ENCODE measurements at places on chromosomes 1 and 21. TPM values are rescaled to one million over a fixed set of nuclear protein-coding genes. Genes with fewer than 3 reads are reported as not detected.

GRCh38 chr1:151944857-151945575 is 35.7 kb upstream of the THEM4 start:
- H3K27me3 ChIP-seq, result peaks cover 2% of the 10 kb centered on the region
- H3K4me3 ChIP-seq, result no peak overlapping the region
- no peaks in the 10 kb centered on the region for H3K36me3 ChIP-seq
- H3K4me1 ChIP-seq, result peaks cover 9% of the 10 kb centered on the region
- DNase-seq, result no peak

GRCh38 chr1:23726686-23727085 is 16.6 kb upstream of the ELOA start:
- H3K4me1 ChIP-seq, result peaks cover 5% of the 10 kb centered on the region
- no peak overlapping the region for H3K27ac ChIP-seq
- DNase-seq, result no peak
- H3K36me3 ChIP-seq, result no peaks in the 10 kb centered on the region

- peaks cover 4% of the 10 kb centered on the region for H3K36me3 ChIP-seq
- DNase-seq, result no peak
- H3K4me1 ChIP-seq, result peaks cover 11% of the 10 kb centered on the region
Observed at GRCh38 chr1:29218223-29218622, 12.5 kb downstream of the MECR start.

- H3K36me3 ChIP-seq, result no peaks in the 10 kb centered on the region
- no peak overlapping the region for H3K27ac ChIP-seq
- H3K4me3 ChIP-seq, result no peak overlapping the region
Observed at GRCh38 chr1:205270271-205270670, 42.5 kb downstream of the TMCC2 start.

DNA sequence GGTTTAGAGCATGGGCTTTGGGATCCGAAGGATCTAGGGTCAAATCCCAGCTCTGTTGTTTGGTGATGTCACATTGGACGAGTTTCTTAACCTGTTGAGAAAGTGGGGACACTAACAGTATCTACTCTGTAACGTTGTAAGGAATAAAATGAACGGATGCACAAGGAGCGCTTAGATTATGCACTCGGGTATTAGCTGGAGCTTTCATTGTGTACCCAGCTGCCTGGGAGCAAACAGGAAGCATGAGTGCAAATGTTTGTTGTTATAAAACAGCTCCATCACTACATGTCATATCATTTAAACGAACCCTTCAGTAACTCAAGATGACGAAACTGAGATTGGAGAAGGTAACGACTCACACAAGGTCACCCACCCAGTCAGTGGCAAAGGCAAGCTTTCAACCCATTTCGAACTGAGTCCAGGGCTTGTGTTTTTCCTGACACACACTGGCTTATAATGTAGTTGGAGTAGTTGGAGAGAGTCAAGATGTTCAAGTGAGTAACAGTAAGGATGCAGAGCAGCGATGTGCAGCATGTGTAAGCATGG is 16.2 kb upstream of the SLC6A17 start:
- H3K4me3 ChIP-seq, result no peak overlapping the region
- H3K27me3 ChIP-seq, result peaks cover 3% of the 10 kb centered on the region
- DNase-seq, result no peak
- no peak overlapping the region for H3K27ac ChIP-seq
- peaks cover 28% of the 10 kb centered on the region for H3K4me1 ChIP-seq

The SPSB1 gene
- 78.6 TPM for total RNA-seq

GRCh38 chr1:41876576-41877445 is 41.9 kb downstream of the HIVEP3 start:
- H3K27ac ChIP-seq, result peak overlapping the region; percentile 45
- H3K4me3 ChIP-seq, result no peak overlapping the region
- peaks cover 5% of the 10 kb centered on the region for H3K27me3 ChIP-seq
- peaks cover 17% of the 10 kb centered on the region for H3K4me1 ChIP-seq
- DNase-seq, result no peak
- H3K36me3 ChIP-seq, result no peaks in the 10 kb centered on the region

GRCh38 chr1:204094856-204095634 is 22.1 kb downstream of the SOX13 start:
- peak overlapping the region; percentile 65 for H3K4me3 ChIP-seq
- H3K36me3 ChIP-seq, result no peaks in the 10 kb centered on the region
- H3K27ac ChIP-seq, result peak overlapping the region; percentile 57
- peaks cover 23% of the 10 kb centered on the region for H3K4me1 ChIP-seq

The TNFRSF14 gene
- total RNA-seq, result 1.2 TPM

DNA sequence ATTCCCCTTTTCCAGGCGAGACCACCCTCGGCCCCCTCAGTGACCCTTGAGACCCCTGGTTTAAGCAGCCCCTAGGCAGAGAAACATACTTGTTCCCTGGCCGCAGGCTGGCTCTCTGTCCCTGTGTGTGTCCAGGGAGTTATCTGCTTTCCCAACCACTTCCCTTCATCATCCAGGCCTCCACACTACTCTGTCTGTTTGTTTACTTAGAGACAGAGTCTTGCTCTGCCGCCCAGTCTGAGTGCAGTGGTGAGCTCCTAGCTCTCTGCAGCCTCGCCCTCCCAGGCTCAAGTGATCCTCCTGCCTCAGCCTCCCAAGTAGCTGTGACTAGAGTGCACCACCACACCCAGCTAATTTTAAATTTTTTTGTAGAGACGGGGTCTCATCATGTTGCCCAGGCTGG is 5.8 kb upstream of the VWA1 start:
- H3K4me1 ChIP-seq, result peaks cover 16% of the 10 kb centered on the region
- H3K27me3 ChIP-seq, result peaks cover 8% of the 10 kb centered on the region
- peak overlapping the region; percentile 59 for H3K4me3 ChIP-seq
- DNase-seq, result no peak
- H3K36me3 ChIP-seq, result no peaks in the 10 kb centered on the region

The PRRX1 gene
- total RNA-seq, result not detected

- no peak overlapping the region for H3K27ac ChIP-seq
- no peak overlapping the region for H3K4me3 ChIP-seq
- no peaks in the 10 kb centered on the region for H3K36me3 ChIP-seq
- no peaks in the 10 kb centered on the region for H3K27me3 ChIP-seq
- H3K4me1 ChIP-seq, result no peaks in the 10 kb centered on the region
Observed at GRCh38 chr1:94522304-94522703, 19.3 kb downstream of the F3 start.

The CCDC190 gene
- total RNA-seq, result not detected

DNA sequence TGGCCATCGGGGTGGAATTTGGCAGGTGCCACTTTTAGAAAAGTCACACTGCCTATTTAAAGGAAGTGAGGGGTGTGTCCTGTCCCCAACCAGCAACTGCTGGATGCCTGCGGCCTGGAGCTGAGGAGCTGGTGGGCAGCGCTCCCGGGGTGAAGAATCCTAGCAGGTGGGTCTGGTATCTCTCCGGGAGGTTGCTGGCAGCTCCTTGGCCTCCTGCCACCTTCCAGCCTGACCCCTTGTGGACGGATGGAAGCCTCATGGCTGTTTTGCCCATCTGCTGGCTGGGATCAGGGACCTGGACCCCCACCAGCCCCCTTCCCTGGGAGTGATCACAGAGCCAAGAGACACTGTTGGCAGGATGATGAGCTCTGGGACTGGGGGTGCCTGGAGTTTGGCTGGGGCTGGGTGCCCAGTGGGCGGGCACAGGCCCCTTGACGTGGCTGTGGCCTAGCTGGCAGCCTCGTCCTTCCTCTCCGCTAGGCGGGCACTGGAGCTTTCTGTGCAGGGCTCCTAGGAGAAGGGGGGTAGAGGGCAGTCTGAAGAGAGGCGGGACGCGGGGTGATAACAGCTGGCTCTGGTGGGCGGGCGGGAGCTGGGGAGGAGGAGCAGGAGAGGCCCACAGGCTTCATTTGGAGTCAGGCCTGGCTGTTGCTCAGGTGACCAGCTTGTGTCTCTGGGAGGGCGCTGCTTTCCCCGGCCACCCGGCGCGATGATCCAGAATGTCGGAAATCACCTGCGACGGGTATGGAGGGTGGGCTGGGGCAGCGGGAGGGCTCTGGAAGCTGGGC is at the start of gene ACOT11:
Gene ACOT11, plus strand, starts transcription at position 628 of the 788 bp plus-strand sequence. Its CDS starts 82 bp downstream, at position 710.
- H3K27ac ChIP-seq, result peak within 1 kb of the TSS; percentile 18
- H3K4me3 ChIP-seq, result no peak within 1 kb of the TSS
- DNase-seq, result no peak
- peaks cover 13% of the 10 kb centered on the region for H3K4me1 ChIP-seq
- no peaks in the 10 kb centered on the region for H3K36me3 ChIP-seq
- peaks cover 7% of the 10 kb centered on the region for H3K27me3 ChIP-seq

DNA sequence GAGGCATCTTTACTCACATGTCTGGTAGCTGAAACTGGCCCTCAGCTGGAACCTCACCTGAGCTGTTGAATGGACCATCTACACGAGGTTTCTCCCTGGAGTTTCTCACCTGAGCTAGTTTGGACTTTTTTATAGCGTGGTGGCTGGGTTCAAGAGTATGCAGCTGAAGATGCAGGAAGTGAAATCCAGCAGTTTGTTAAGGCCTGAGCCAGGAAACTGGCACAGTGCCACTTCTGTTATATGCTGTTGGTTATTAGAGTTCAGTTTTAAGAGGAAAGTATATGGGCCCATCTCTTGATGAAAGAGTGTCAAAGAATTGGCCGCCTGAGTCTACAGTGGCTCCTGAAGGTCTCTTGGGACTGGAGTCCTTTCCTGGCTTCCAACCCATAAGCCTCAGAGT is 35.6 kb downstream of the STUM start:
- H3K4me1 ChIP-seq, result peaks cover 18% of the 10 kb centered on the region
- DNase-seq, result no peak
- peaks cover 6% of the 10 kb centered on the region for H3K36me3 ChIP-seq
- H3K4me3 ChIP-seq, result no peak overlapping the region
- H3K27ac ChIP-seq, result no peak overlapping the region
- peaks cover 3% of the 10 kb centered on the region for H3K27me3 ChIP-seq

DNA sequence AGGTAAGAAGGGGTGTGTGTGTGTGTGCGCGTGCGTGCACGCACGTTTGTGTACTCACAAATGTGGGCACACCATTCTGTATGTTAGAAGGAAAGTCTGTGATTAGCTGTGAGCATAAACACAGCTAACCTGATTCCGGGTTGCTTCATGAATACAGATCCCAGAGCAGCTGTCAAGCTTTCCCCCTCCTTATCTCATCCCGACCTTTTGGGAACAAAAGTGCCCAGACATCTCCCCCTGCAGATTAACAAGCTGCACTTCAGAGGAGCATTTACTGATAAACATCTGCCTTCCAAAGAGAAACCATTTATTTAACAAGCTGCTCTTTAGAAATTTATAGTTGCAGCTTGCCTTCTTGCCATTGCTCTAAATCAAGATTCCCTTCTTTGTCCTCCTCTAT is 97.0 kb downstream of the MT1HL1 start:
- no peak for DNase-seq
- H3K4me1 ChIP-seq, result peaks cover 21% of the 10 kb centered on the region
- peak overlapping the region; percentile 31 for H3K4me3 ChIP-seq
- H3K27ac ChIP-seq, result peak overlapping the region; percentile 62
- H3K36me3 ChIP-seq, result peaks cover 15% of the 10 kb centered on the region

The MTARC2 gene
- total RNA-seq, result 3.0 TPM

The SYT2 gene
- total RNA-seq, result 2.6 TPM

GRCh38 chr1:158425027-158425426 is 1.0 kb downstream of the OR10K2 start:
- no peaks in the 10 kb centered on the region for H3K4me1 ChIP-seq
- H3K36me3 ChIP-seq, result no peaks in the 10 kb centered on the region
- no peaks in the 10 kb centered on the region for H3K27me3 ChIP-seq
- no peak overlapping the region for H3K27ac ChIP-seq
- no peak for DNase-seq

The TRIM46 gene
- total RNA-seq, result 30.4 TPM

- no peak for DNase-seq
- no peaks in the 10 kb centered on the region for H3K27me3 ChIP-seq
- no peak overlapping the region for H3K4me3 ChIP-seq
- no peak overlapping the region for H3K27ac ChIP-seq
- no peaks in the 10 kb centered on the region for H3K36me3 ChIP-seq
Observed at GRCh38 chr21:38459490-38459889, 38.8 kb downstream of the ERG start.

DNA sequence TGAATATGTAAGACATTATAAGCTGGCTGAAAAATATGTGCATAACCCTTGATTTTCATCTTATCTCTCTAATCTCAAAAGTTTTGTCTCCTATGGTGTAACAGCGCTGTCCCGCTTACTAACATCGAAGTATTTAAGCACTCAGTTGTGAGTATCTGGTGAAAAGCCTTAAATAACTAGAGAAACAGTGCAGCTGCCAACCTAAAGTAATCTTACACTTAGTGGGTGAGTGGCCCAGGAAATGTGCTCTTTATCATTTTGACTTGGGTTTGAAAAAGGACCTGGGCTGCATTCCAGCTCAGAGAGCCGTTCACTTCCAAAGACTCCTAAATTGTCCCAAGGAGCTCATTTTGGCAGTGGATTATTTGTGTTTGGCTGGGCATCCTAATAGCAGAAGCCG is 225.9 kb downstream of the SPATA17 start:
- no peak for DNase-seq
- H3K36me3 ChIP-seq, result peaks cover 12% of the 10 kb centered on the region
- H3K27me3 ChIP-seq, result no peaks in the 10 kb centered on the region
- H3K27ac ChIP-seq, result no peak overlapping the region
- no peak overlapping the region for H3K4me3 ChIP-seq

The C1orf74 gene
- 2.3 TPM for total RNA-seq

The RXRG gene
- 10.4 TPM for total RNA-seq

- no peaks in the 10 kb centered on the region for H3K36me3 ChIP-seq
- peak overlapping the region; percentile 77 for H3K4me3 ChIP-seq
- peaks cover 10% of the 10 kb centered on the region for H3K4me1 ChIP-seq
- H3K27me3 ChIP-seq, result no peaks in the 10 kb centered on the region
- peak overlapping the region; percentile 86 for H3K27ac ChIP-seq
Observed at GRCh38 chr1:203401199-203401877, 50.4 kb upstream of the FMOD start.

- DNase-seq, result no peak
- peaks cover 18% of the 10 kb centered on the region for H3K4me1 ChIP-seq
- H3K4me3 ChIP-seq, result no peak overlapping the region
Observed at GRCh38 chr1:20211511-20211931, 25.2 kb upstream of the PLA2G2C start.

GRCh38 chr1:91784616-91785015 is 101.3 kb downstream of the TGFBR3 start:
- H3K4me1 ChIP-seq, result peaks cover 5% of the 10 kb centered on the region
- no peak overlapping the region for H3K27ac ChIP-seq
- H3K27me3 ChIP-seq, result peaks cover 1% of the 10 kb centered on the region
- H3K36me3 ChIP-seq, result no peaks in the 10 kb centered on the region
- DNase-seq, result no peak

The TMEM52 gene
- 5.4 TPM for total RNA-seq

The TMPRSS15 gene
- total RNA-seq, result not detected

- no peak overlapping the region for H3K4me3 ChIP-seq
- H3K4me1 ChIP-seq, result peaks cover 4% of the 10 kb centered on the region
- DNase-seq, result peak; percentile 60
- no peaks in the 10 kb centered on the region for H3K36me3 ChIP-seq
- H3K27me3 ChIP-seq, result peaks cover 6% of the 10 kb centered on the region
Observed at GRCh38 chr1:202154766-202155477, 5.5 kb downstream of the PTPN7 start.

The GJA4 gene
- not detected for total RNA-seq

- no peak for DNase-seq
- peaks cover 54% of the 10 kb centered on the region for H3K4me1 ChIP-seq
- no peak overlapping the region for H3K27ac ChIP-seq
Observed at GRCh38 chr1:156658945-156659574, 17.1 kb downstream of the BCAN start.

- H3K4me1 ChIP-seq, result peaks cover 2% of the 10 kb centered on the region
- no peak overlapping the region for H3K4me3 ChIP-seq
- no peaks in the 10 kb centered on the region for H3K36me3 ChIP-seq
- H3K27me3 ChIP-seq, result no peaks in the 10 kb centered on the region
Observed at GRCh38 chr1:44694863-44695478, 20.5 kb downstream of the ARMH1 start.

Measured in glutamatergic neuron (in vitro differentiated cells).